ENCODE measurements at places on chromosomes 7 and 10.

- no peak overlapping the region for H3K27ac ChIP-seq
- no peak for DNase-seq
- H3K4me3 ChIP-seq = no peak overlapping the region
- H3K27me3 ChIP-seq = no peaks in the 10 kb centered on the region
These were observed 36.0 kb upstream of the KCNIP2 start for GRCh38 chr10:101879456-101880231.

DNA sequence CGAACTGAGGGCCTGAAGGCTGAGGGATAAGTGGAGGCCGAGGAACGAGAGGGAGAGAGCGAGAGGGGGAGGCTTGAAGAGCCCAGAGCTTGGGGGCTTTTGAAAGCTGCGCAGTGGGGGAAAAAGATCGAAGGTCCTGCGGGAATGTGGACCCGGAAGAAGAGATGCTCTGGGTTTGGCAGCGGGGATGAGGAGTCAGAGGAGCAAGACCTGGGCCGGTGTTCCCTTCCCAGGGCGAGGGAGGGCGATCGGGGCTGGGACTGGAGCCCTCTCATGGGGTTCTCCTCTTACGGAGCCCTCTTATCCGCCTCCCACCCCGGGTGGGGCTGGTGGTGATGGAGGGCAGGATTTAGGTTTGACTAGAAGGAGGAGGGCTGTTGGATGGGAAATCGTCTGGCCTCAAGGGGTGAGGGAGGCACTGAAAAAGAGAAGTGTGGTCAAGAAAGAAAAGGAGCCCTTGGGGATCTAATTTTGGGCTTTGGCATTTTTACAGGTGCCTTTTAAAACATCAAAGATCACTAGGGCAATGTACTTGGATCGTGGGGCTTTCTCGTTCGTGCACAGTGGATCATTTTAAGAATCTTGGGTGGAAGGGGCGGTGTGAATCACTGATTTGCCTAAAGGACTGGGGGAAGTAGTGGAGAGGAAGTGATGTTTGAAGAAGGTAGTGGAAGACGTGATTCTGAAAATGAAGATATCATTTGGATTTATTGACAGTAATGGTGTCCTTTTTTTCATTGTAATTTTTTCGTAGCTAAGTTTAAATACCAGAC lies 637 bp downstream of the SAMD8 start:
- peaks cover 56% of the 10 kb centered on the region for H3K4me1 ChIP-seq
- H3K4me3 ChIP-seq = peak overlapping the region; percentile 90
- no peak for DNase-seq
- H3K27me3 ChIP-seq = no peaks in the 10 kb centered on the region
- peak overlapping the region; percentile 95 for H3K27ac ChIP-seq
- H3K36me3 ChIP-seq = no peaks in the 10 kb centered on the region

GRCh38 chr7:118473271-118473670 lies 248.8 kb downstream of the ANKRD7 start:
- no peak for DNase-seq
- no peak overlapping the region for H3K27ac ChIP-seq
- no peaks in the 10 kb centered on the region for H3K4me1 ChIP-seq
- no peaks in the 10 kb centered on the region for H3K27me3 ChIP-seq

- no peak overlapping the region for H3K27ac ChIP-seq
- H3K4me3 ChIP-seq = peak overlapping the region; percentile 64
- no peak for DNase-seq
- peaks cover 39% of the 10 kb centered on the region for H3K4me1 ChIP-seq
- no peaks in the 10 kb centered on the region for H3K27me3 ChIP-seq
These were observed 99.3 kb upstream of the RPA3 start for GRCh38 chr7:7817748-7818147.

DNA sequence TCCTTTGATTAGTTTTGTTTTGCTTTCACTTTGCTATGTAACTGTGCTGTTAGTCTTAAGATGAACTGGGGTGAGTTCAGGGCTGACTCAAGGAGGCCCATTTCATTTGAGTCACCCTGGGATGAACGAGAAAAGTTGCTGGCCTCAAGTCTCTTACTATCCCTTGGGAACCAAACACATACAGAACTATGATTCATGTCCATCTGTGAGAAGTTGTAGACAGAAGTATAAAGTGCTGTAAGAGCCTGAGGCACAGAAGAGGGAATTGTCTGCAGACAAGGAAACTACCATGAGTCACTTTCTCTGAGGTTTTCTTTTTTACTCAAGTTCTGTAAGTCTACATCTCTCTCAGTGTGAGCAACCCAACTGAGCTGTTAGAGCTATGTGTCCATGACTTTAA lies 179.8 kb upstream of the CSTF2T start:
- peaks cover 9% of the 10 kb centered on the region for H3K4me1 ChIP-seq
- H3K27ac ChIP-seq = peak overlapping the region; percentile 21
- H3K36me3 ChIP-seq = no peaks in the 10 kb centered on the region
- DNase-seq = no peak

DNA sequence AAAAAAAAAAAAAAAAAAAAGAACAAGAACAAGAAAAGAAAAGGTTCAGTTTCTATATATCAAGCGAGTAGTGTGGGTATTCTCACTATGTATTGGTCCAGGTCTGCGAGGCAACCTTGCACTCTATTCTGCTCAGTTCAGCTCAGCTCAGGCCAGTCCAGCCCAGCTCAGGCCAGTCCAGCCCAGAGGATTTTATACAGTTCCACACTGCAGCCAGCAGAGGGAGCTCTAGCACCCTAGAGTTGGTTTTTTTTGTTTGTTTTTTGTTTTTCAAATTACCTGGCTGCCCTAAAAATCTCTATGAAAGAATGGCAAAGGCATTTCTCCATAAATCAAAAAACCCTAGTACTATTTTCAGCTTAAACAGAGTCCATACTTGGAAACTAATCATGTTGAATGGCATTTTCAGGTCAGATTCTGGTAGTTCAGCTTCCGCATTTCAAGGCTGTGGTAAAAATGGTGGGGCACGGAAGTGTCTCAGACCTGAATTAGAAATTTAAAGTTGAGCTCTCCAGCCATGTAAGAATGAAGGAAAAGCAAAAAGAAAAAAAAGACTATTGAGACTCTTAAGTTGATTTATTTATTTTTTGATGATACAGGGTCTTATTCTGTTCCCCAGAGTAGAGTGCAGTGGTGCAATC lies 55.2 kb upstream of the GSDME start:
- no peak overlapping the region for H3K27ac ChIP-seq
- peaks cover under 1% of the 10 kb centered on the region for H3K4me1 ChIP-seq
- H3K27me3 ChIP-seq = no peaks in the 10 kb centered on the region
- no peak overlapping the region for H3K4me3 ChIP-seq
- peaks cover 18% of the 10 kb centered on the region for H3K36me3 ChIP-seq
- peak; percentile 75 for DNase-seq

- no peak overlapping the region for H3K4me3 ChIP-seq
- peaks cover 13% of the 10 kb centered on the region for H3K4me1 ChIP-seq
- H3K27ac ChIP-seq = no peak overlapping the region
- no peak for DNase-seq
- peaks cover 10% of the 10 kb centered on the region for H3K27me3 ChIP-seq
These were observed 177.0 kb upstream of the AKR1E2 start for GRCh38 chr10:4648999-4649398.

DNA sequence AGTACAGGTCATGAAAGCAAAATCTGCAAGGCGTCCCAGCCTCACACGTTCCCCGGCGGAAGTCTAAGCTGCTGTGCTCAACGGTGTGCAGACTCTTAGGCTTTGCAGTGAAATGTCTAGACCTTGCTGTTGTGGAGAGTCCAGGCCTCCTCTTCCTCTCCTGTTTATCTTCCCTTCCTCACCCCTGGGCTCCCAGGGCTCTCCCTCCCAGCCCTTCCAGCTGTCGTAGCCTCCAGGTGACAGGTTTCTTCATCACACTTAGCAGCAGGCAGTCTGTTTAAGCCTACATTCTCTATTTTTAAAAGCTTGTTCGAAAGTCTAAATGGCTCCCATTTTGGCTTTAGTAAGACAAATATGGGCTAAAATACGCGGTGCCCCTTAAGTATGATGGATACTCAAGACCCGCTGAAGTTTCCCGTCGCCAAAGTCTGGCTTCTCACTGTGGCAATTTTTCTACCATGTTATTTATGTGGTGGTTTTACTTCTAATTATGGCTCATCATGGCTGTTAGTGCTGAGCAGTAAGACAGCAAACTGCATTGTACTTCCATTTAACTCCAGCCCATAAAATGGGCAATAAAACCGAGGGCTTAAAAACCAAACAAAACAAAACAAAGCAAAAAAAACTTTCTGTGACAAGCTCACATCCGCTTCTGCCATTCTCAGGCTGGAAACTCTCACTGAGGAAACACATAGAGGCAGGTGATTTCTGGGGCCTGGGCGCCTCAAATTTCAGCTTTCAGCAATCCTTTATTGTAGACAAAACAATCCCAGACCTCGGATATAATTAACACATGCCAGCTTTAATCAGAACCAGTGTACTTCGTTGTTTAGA lies 243.2 kb downstream of the SNX10 start:
- H3K36me3 ChIP-seq = no peaks in the 10 kb centered on the region
- H3K27ac ChIP-seq = no peak overlapping the region
- H3K4me1 ChIP-seq = no peaks in the 10 kb centered on the region
- no peak for DNase-seq
- peaks cover 54% of the 10 kb centered on the region for H3K27me3 ChIP-seq

- no peak for DNase-seq
- no peaks in the 10 kb centered on the region for H3K36me3 ChIP-seq
- no peak overlapping the region for H3K4me3 ChIP-seq
- H3K27ac ChIP-seq = no peak overlapping the region
- H3K4me1 ChIP-seq = no peaks in the 10 kb centered on the region
These were observed 482.4 kb upstream of the SEMA3D start for GRCh38 chr7:85669225-85669624.

DNA sequence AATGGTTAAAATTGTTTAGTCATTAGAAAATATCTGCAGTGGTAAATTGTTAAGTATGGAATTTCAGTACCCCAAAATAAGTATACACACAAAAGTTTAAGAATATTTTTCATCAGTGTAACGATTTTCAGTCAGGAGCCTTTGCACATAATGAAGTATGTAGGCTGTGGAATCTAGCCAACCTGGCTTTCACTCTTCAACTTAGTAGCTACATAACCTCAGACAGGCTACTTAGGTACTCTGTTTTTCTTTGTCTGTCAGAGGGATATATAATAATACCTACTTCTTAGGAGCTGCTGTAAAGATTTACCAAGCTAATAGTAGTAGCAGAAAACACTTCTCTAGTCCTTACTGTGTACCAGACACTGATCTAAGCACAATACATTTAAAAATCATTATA lies 137.5 kb downstream of the ZEB1 start:
- H3K36me3 ChIP-seq = peaks cover 7% of the 10 kb centered on the region
- no peak for DNase-seq
- H3K4me1 ChIP-seq = peaks cover 3% of the 10 kb centered on the region

DNA sequence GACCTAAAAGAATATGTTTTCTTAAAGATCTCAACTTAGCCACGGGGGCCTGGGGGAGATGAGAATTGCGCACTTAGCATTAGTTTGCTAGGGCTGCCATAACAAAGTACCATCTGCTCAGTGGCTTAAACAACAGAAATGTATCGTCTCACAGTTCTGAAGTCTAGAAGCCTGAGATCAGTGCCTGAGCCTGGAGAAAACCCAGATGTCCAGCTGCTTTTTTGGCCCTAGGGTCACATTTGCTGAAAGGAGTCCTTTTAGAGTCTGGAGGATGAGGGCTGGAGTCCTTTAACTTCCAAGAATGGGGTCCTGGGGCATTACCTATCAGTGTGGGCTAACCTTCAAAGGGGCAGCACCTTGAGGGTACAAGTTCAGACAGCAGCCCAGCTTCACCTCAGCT lies 48.2 kb downstream of the SMURF1 start:
- no peaks in the 10 kb centered on the region for H3K27me3 ChIP-seq
- peaks cover 44% of the 10 kb centered on the region for H3K4me1 ChIP-seq
- DNase-seq = no peak
- H3K36me3 ChIP-seq = peaks cover 12% of the 10 kb centered on the region
- H3K27ac ChIP-seq = no peak overlapping the region
- H3K4me3 ChIP-seq = no peak overlapping the region

DNA sequence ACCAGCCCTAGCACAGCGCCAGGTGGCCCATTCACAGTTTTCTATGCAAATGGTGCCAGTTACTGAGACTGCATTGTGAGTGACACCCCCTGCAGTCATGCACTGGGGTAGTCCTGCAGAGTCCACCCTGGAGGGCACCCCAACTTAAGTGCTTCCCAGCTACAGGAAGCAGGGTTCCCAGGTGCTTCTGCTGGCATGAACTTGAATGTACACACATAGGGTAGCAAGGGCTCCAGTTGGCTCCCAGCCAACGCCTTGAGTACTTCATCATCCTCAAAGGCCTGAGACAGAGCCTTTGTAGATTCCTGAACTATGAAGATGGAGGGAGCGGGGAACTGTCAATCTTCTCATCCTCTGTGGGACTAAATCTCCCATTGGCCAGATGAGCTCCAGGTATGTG lies 11.5 kb upstream of the NPFFR1 start:
- H3K27me3 ChIP-seq = no peaks in the 10 kb centered on the region
- no peak overlapping the region for H3K27ac ChIP-seq
- DNase-seq = no peak
- no peak overlapping the region for H3K4me3 ChIP-seq
- H3K36me3 ChIP-seq = no peaks in the 10 kb centered on the region
- peaks cover 6% of the 10 kb centered on the region for H3K4me1 ChIP-seq

- peak; percentile 88 for DNase-seq
- peak within 1 kb of the TSS; percentile 98 for H3K4me3 ChIP-seq
- no peaks in the 10 kb centered on the region for H3K36me3 ChIP-seq
- peak within 1 kb of the TSS; percentile 84 for H3K27ac ChIP-seq
These were observed at the start of gene GATA3 for GRCh38 chr10:8054494-8055407. Gene GATA3 (plus strand): TSS chr10:8054688. CDS start chr10:8055656, 968 bp downstream.

DNA sequence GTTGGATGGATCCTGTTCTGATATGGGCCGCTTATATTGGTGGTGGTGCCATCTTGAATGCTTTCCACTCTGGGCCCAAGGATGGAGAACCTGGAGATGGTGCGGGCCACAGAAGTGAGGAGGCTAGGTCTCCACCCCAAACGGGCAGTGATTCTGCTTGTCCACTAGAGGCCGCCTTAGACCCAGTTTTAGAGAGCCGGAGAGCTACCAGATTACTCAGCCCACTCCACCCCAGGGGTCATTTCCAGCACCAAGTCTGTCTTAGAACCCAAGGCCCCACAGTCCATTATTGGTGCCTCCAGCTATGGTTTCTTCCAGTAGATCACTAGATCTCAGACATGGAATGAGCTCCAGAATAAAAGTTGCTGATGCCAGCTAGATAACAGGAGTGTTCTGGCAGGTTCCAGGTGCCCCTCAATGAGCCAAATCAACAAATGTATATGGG lies 11.8 kb upstream of the CAMK2G start:
- peak; percentile 75 for DNase-seq
- peak overlapping the region; percentile 70 for H3K27ac ChIP-seq
- peaks cover 12% of the 10 kb centered on the region for H3K4me1 ChIP-seq
- H3K27me3 ChIP-seq = peaks cover 3% of the 10 kb centered on the region
- H3K36me3 ChIP-seq = no peaks in the 10 kb centered on the region

DNA sequence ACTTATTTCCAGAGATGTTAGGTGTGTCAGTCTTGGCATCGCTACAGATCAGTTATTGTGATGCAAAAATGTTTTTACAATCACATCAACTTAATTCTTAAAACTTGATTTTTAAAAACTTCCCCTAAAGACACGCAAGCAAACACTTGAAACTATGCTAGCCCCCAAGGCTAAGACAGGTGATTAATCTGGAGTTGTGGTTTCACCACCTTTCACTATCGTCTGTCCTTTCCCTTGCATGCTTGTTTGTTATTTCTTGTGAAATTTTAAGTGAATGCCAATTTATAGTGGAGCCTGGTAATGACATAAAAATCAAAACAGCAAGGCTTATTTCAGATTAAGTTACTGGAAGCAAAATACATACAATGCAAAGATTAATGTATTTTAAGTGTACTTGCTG lies 70.4 kb downstream of the SLC35B4 start:
- no peaks in the 10 kb centered on the region for H3K4me1 ChIP-seq
- no peak overlapping the region for H3K27ac ChIP-seq
- H3K27me3 ChIP-seq = no peaks in the 10 kb centered on the region
- no peak for DNase-seq
- no peak overlapping the region for H3K4me3 ChIP-seq
